ENCODE measurements at places on chromosomes 1 and 21.

- DNase-seq = no peak
Observed at GRCh38 chr1:201508809-201509208, 1.9 kb upstream of the CSRP1 start.

DNA sequence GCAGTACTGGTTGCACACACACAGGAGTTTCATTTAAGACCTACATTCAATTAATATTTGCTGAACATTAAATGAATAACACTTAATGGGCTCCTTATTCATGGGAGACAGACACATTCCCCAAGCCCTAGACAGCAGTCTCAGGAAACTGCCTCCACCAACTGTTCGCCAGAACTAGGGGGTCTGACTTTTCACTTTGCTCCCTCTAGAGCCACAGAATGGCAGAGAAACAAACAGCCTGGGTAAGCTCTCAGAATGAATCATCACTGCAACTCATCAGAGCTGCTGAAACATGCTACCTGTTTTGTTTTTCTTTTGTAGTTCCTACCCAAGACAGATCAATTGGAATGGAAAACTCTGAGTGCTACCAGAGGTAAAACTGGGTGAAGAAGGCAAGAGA, 31.7 kb downstream of the ELK4 start:
- DNase-seq = no peak

DNA sequence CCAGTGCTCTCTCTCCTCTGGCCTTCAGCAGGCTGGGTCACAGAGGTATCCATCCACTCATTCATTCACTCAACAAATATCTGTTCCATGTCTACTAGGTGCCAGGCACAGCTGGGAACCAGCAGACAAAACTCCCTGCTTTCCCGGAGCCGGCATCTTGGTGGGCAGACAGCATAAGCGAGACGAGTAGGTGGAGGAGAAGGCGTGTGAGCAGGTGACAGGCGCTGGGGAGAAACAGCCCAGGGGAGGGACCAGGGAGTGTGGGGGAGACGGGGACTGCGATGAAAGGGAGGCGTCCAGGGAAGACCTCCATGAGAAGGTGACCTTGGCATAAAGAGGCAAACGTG, 11.0 kb upstream of the KCNAB2 start:
- no peak for DNase-seq

- peak; percentile 12 for DNase-seq
Observed at GRCh38 chr1:166174108-166174507, 7.3 kb upstream of the FAM78B start.

DNA sequence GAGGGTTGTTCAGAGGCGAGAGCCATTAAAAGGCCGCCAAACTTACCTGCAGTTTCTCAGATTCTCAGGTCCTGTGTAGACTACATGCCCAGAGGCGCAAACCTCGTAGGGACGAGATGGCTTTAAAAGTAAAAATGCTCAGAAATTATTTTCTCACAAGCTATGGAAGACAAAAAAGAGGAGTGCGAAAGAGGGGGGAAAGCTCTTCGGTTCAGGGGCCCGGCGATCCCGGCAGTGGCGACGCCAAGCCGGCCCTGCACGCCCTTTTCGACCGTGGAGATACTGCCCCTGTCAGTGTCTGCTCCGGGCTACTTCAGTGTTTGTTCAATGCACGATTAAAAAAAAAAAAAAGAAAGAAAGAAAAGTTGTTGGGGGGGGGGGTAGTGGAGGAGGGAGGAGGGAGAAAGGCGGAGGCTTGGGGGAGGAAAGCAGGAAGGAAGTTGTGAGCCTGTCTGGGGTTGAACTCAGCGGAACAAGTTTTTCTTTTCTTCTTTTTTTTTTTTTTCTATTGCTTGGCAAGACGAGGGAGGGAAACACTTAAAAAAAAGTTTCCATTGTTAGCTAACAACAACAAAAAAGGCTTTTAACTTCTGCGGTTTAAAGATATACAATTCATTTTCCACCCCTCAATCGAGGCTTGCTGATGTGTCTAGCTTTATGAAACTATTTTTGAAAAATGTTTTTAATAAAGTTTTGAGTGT, at the start of gene ITPKB:
ITPKB (minus strand) TSS at position 288 of the 701 bp plus-strand sequence. CDS start 1,824 bp downstream, outside the sequence.
- DNase-seq = peak; percentile 69

- no peak for DNase-seq
Observed at GRCh38 chr1:7300893-7301663, 470.0 kb upstream of the VAMP3 start.

DNA sequence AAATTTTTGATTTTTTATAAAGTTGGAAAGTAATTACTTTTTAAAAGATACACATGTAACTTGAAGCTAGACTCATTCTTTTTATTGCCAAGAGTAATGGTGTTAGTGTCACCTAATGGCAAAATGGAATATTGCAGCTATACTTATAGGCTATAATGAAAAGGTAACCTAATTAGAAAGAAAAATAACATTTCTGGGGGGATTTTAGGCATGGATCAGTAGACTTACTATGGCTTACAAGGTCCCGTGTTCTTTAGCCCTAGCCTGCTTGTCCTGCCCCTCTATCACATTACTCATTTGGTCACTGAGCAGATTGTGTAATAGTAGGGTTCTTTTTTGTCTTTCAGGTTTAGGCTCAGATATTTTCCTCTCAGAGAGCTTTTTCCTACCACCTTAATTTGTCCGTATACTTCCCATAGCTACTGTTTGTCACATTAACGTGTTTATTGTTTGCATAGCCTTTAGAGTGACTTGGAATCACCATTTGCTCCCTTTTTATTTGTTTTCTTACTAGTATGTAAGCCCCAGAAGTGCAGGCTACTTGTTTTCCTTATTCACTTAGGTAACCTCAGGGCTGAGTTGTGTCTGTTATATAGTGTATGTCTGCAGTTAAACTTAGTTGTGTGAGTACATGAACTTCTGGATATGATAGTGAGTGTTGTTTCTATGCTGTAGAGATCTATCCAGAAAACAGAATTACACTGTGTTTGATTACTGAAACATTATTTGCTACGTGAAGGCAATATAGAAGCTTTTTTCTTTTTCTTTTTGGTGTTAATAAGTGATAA, 58.7 kb downstream of the RABGAP1L start:
- DNase-seq = no peak

GRCh38 chr1:228273720-228274451, 66.0 kb downstream of the OBSCN start:
- DNase-seq = no peak

GRCh38 chr1:92877792-92878191, 46.0 kb downstream of the RPL5 start:
- DNase-seq = no peak

DNA sequence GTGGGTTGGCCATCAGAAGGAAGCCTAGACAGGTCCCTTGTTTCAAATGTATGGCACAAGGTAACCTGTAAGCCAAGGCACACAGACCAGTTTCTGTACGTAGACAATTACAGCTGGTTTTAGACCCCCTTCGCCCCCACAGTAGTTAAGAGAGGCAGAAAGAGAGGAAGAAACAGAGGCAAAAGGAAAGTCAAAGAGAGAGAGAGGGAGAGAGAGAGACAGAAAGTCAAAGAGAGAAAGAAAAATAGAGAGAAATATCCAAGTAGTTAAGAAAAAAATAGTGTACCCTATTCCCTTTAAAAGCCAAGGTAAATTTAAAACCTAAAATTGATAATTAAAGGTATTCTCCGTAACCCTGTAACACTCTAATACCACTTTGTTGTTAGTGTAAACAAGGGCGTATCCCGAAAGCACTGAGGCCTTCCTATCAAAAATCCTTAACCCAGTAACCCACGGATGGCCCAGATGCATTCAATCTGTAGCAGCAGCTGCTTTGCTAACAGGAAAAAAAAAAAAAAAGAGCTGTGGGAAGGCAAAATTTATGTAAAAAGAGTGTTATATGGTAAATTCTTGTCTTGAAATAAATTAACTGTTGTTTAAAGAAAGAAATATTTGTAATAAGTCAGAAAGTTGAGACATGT, 49.4 kb downstream of the ADCY10 start:
- DNase-seq = no peak

DNA sequence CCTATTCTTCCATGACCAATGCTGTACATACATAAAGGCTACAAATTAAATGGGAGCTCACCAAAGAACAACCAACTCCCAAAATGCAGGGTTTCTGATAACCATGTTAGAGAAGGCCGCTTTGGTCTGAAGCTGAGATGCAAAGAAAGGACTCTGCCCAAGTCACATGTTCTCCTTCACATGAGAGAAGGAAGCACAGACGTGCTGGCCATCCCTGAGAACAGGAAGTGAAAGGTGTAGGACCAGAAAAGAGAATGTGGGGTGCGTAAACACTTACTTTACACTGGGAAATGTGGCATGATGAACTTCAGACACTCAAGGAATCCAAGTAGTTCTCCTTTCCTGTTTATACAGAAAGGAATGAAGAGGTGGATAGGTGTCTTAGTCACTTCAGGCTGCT, 31.7 kb upstream of the TADA1 start:
- DNase-seq = no peak

- no peak for DNase-seq
Observed at GRCh38 chr1:225498549-225499136, 70.8 kb upstream of the LBR start.

GRCh38 chr1:25768999-25769398, 31.0 kb upstream of the SELENON start:
- DNase-seq = no peak

All from mucosa of descending colon (tissue), 3 donors.